Kasumi-1 (cell line): ENCODE measurements at places on chromosomes 2 and 18.

DNA sequence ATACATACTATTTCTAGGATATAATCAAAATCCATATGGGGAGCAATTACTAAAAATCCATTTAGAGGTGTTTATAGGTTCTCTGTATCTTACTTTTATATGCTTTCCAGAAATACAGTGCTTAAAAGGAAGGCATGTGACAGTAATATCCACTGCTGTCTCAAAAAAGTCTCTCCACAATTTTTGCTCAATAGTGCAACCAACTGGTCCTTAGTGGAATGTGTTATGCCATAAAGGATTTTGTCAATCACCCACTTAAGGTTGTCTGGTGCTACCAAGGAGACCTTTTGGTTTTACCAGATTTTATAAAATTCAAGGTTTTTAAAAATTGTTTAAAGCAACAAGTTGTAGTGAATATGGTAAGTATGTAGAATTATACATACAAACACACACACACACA, 328.5 kb upstream of the DSEL start:
- DNase-seq, result no peak

DNA sequence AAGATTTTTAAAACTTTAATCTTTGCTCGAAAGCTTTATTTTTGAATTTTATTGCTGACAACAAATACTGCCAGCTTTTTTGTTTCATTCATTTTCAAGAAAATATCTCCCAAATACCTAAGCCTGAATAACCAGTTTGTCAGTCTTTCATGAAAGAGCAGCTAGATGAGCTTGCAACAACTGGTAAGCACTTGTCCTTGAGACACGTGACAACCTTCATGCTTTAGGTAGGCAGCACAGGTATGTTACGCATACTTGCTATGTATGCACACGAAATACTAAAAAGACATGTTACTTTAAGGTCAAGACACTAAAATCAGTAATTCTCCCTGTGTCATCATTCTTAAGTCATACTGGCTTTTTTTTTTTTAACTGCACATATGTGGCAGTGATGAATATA, 12.3 kb downstream of the CEBPZ start:
- DNase-seq, result no peak

DNA sequence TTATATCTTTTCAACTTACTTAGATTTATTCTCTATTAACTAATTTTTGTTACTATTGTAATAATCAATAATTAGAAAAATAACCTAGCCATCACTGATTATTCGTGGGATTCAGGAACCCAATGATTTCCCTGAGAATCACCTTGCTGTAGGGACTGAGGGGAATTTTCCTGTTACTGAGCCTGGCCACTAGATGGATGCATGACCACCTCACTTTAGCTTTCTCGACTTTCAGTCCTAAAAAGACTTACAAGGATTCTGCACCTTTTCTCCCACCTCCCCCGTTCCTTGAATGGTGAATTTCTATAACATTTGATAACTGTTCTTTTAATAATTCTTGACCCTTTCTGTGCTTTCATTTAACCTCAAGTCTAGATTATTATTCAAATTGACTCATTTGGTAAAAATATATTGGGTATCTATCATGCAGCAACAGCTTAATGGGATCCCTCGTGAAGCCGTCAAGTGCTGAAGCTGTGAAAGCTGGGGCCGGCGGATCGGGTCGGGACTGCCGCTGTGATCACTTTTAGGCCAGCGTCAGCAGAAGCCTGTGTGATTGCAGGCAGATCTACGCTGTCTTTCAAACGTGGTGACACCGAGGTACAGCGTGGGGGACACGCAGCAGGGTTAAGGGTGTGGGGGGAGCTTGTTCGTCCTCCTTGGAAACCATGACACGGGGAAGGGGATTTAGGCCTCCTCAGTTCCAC, 38.8 kb upstream of the TMEM18 start:
- no peak for DNase-seq

GRCh38 chr2:10144771-10145518, 22.4 kb downstream of the RRM2 start:
- DNase-seq, result no peak

GRCh38 chr18:49861659-49862058, 48.3 kb upstream of the ACAA2 start:
- peak; percentile 34 for DNase-seq

- DNase-seq, result no peak
Measured at GRCh38 chr2:27249159-27249890, 13.5 kb downstream of the SLC30A3 start.

DNA sequence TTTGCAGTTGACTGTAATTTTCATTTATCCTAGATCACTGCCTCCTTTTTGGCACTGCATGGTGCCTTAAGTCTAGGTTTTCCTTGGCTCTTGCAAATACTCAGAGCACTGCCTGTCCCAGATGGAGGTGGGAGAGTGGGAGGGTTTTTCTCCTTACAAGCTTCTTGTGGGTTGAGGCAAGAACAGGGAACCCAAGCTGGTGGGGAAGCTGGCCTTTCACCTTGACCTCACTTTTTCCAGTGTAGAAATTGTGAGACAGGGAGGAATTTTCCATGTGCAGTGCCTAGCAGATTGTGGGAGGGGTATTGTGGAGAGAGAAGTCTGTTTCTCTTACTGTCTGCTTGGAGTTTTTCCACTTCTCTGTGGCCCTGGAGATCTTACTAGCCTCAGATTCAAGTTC, 21.5 kb downstream of the GALNT1 start:
- no peak for DNase-seq

DNA sequence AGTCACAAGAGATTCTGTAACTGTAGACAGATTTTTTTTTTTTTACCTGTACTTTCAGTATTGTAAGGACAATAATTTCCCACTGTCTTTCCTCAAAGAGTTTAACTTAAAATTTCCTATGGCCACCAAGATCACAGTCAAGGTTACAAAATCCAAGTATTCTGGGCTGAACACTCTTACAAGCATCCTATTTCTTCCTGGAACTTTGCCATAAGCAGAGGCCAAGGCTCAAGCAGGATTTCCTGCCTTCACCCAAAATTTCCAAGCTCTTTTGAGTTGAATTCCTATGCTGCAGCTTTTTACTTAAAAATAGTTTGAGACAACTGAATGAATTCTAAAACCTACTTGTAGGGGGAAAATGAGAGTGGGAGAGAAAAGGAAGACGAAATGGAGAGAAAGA, 299.4 kb downstream of the ZNF516 start:
- DNase-seq, result no peak

DNA sequence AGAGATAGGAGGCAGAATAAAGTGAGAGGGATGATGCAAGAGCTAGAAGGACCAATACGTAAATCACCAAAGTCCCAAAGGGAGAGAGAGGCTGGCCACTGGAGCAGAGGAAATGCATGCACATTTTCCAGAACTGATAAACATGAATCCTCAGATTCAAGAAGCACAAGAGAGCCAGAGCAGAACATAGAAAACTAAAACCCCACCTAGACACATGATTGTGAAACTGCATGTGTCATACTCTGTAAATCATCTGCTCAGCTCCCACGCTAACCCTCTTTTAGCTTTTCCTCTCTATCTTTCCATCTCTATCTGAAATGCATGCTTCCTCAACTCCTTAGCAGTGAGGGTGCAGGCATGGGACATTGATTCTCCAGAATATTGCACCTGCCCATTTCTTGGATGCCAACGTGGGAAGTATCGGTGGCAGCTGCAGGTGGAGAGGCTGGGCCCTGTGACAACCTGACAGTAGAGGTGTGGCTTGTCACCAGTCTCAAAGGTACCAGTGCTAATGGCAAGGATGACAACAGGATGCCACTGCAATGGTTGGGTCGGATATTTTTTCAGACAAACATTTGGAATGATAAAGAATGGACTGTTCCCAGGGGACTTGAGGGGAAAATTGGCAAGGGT, 89.3 kb upstream of the OTOS start:
- DNase-seq, result no peak

GRCh38 chr2:143300536-143300935, 171.3 kb downstream of the ARHGAP15 start:
- peak; percentile 12 for DNase-seq

GRCh38 chr18:62318228-62319180, 6.6 kb upstream of the TNFRSF11A start:
- DNase-seq, result no peak

- no peak for DNase-seq
Measured at GRCh38 chr18:57154191-57154830, 7.4 kb downstream of the BOD1L2 start.

DNA sequence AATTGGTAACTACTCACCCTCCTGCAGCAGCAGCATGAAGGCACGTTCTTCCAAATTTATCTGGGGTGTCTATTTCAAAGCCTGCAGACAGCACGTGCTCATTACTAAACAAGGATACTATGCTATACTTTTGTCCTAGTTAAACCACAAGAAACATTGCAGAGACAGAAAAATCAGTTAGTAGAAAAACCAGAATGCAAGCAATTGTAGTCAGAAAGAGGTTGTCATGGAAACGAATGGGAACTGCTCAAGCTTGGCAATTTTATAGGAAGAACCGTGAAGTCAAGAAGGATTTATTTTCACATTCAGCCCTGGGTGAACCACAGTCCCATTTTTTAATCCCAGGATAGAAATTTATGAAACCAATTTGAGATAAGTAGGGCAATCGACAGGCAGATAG, 162.2 kb upstream of the PGAP1 start:
- no peak for DNase-seq

DNA sequence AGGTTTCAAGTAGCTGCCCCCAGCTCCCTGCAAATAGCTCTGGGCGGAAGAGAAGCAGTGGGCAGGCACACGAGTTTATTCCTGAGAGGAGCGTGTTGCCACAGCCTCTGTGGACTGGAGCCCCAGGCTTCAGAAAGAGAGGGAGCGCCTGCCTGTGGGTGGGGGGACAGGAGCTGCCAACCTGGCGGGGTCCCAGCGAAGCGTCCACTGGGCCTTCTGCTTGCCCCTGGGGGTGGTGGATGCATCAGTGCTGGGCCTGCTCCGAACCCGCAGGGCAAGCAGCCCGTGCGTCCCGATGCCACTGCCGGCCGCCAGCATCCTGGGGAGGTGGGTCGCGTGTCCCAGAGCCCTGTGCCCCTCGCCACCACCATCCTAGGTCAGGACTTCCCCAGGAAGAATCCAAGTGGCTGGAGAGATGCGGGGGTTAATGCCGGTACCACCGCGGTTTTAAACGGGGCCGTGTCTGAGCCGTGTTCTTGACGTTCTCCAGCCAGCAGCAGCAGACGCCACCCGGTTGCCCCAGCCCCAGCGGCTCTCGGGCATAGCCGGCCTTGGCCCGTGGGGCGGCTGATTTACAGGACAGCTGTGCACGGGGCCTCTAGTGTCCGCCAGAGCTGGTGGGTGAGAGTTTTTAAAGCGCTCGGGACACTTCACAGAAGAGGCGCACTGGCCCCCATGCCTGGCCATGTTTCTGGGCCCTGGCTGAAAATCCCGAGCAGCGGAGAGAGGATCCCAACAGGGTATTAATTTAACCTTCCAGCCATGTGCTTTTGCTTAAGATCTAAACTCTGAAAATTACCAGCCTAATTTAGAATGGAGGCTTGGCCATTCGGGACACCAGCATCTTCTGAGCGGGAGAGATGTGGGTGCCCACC, 84.7 kb downstream of the NFATC1 start:
- no peak for DNase-seq

GRCh38 chr18:70195852-70196434, 9.5 kb downstream of the RTTN start:
- peak; percentile 55 for DNase-seq

- peak; percentile 46 for DNase-seq
Measured at GRCh38 chr18:35580701-35581539, 620 bp upstream of the GALNT1 start.

DNA sequence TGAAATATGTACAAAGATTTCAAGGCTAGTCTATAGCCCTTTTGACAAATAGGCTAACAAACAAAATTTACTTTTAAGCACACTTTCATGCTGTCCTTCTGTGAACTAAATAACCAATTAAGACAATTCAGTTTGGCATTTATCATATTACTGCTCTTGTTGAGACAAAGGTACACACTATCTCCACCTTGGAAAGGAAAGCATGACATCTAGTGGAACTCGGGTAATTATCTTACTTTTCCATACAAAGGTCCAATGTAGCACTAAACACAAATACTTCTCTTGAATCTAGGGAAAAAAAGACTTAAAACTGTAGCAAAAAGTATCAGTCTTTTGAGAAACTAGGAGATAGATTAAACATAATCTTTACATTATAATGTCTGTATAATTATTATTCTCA, 125.0 kb upstream of the CD226 start:
- no peak for DNase-seq

GRCh38 chr2:33719067-33719466, 120.0 kb upstream of the FAM98A start:
- DNase-seq, result no peak

- peak; percentile 9 for DNase-seq
Measured at GRCh38 chr2:23489471-23490322, 104.7 kb downstream of the KLHL29 start.

DNA sequence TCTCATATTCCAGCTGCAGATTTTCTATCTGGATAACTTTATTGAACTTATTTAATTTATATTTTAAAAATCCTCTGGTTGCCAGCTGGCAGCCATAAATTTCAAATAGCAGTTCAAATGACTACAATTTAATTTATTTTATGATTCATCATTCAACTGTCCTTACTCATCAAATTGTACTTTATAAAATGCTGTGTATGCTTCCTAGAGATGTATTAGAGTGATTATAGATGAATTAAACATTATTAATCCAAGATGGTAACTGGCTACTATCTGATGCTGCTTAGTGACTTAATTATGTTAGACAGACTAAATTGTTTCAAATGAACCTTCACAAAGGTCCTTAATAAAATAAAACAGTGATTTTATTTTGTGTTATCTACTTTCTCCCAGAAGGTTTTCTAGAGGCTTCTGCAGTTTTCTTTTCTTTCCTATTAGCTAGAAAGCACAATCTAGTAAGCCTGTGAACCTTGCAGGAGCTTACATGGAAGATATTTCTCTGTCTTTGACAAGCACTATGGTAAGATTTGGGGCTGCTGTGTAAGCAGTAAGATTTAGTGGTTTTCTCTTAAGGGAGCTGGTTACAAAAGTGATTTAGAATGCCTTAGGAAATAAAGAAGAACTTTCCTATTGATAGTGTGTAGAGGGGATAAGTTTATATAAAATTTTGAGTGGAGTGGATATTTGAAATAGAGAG, 322.3 kb downstream of the FSIP2 start:
- no peak for DNase-seq

DNA sequence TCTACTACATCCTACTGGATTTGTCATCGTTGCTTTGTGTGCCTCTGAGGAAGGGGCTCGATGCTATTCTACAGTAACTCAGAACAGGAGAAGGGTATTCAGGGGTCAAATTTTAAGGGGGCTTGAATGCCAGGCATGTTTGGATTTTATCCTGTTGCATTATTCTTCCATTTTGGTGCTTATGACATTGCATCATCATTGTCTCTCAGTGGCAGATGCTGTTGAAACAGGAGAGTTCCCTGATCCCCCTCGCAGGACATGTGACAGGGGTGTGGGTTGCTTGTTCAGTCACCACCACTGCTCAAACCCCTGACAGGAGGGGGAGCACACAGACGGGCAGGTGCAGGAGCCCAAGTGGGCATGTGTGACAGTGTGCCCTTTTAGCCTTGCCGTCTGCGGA, 156.7 kb downstream of the SLC4A3 start:
- DNase-seq, result no peak

- DNase-seq, result no peak
Measured at GRCh38 chr2:157236404-157236803, 21.1 kb upstream of the GALNT5 start.

GRCh38 chr2:38215993-38216392, 140.0 kb upstream of the CYP1B1 start:
- DNase-seq, result no peak

- DNase-seq, result no peak
Measured at GRCh38 chr2:150860301-150860700, 372.8 kb upstream of the RND3 start.
